ENCODE measurements at places on chromosomes 6 and 20. TPM values are rescaled to one million over a fixed set of nuclear protein-coding genes. Genes with fewer than 3 reads are reported as not detected.
A peak's percentile ranks its signal among the peaks of the same experiment; 100 is the strongest.

GRCh38 chr6:40349901-40350746 lies 237.0 kb downstream of the LRFN2 start:
- DNase-seq = no peak

- DNase-seq = peak; percentile 41
These were observed 256.1 kb downstream of the PLCB1 start for GRCh38 chr20:8388141-8388540.

GRCh38 chr6:24967211-24967610 lies 31.5 kb upstream of the RIPOR2 start:
- DNase-seq = no peak

DNA sequence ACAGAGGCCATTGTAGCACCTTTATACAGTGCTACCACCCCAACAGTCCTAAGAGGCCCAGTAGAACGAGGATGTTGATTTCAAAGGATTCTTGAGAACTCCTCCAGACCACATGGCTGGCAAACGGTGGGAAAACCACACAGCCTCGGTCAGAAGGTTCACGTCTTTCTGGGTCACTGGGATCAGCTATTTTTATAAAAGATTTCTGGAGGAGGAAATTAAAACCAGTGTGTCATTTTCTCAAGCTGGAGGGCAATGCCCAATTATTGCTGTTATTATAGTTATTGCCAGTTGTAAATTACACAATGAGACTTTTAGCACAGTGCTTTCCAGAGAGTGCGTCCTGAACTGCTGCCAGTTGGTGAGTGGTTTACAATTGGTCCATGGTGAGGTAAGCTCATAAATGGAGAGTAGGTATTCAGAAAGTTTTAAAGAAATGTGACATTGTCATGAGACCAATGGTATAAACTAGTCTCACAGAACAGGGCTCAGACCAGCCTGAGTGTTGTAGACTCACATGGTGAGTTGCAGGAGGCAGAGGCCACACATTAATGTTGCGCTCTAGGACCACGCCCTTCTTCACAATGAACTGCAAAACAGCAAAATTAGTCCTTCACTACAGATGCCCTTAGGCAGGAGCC lies 8.4 kb upstream of the PPP1R14C start:
- no peak for DNase-seq

The POPDC3 gene
- 0.87 TPM for total RNA-seq

The SLC2A10 gene
- total RNA-seq = 9.5 TPM

The PM20D2 gene
- total RNA-seq = 3.7 TPM

The RPP21 gene
- 16.1 TPM for total RNA-seq

All from lung microvascular endothelial cell (primary cell).